Thymus (tissue), 14 donors: ENCODE measurements at places on chromosomes 5 and 9. TPM values are rescaled to one million over a fixed set of nuclear protein-coding genes. Genes with fewer than 3 reads are reported as not detected.

CRHBP gene
- polyA plus RNA-seq: 0.78 TPM

OR13C2 gene
- not detected for polyA plus RNA-seq

GABRB2 gene
- polyA plus RNA-seq: 0.09 TPM

CCL21 gene
- polyA plus RNA-seq: 16.6 TPM

RASEF gene
- 3.0 TPM for polyA plus RNA-seq

ZNF462 gene
- 2.0 TPM for polyA plus RNA-seq

GBGT1 gene
- 5.3 TPM for polyA plus RNA-seq

KIF24 gene
- polyA plus RNA-seq: 0.57 TPM

CDX1 gene
- polyA plus RNA-seq: 1.3 TPM

DNA sequence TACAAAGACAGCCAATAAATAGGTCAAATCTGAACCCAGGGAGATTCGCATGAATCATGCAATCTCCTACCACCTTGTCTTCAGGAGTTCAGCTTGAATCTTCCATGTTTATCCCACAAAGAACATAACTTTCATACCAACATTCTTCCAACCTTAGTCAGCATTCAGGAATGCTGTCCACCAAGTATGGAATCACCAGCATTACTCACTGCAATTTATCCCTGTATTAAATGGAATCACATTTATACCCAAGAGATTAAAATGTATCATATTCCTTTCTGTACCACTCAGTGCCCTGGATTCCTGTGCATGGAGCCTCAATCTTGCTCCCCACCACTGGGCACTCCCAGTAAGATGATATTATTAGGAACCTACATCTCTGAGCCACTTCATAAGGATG lies 162.6 kb downstream of the GLIS3 start:
- DNase-seq: no peak

GRCh38 chr9:121459513-121459912 lies 40.1 kb downstream of the GGTA1 start:
- no peak for DNase-seq

DNA sequence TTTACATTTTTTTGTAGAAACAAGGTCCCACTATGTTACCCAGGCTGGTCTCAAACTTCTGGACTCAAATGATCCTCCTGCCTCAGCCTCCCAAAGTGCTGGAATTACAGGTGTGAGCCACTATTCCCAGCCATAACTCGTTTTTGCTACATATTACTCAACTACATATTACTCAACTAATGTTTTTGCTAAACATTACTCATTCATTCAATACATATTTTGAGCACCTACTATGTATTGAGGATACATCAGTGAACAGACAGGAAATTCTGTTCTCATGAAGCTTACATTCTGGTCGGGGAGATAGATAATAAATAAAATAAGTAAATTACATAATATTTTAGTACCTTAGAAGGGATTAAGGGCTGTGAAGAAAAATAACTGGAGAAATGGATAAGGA lies 34.9 kb upstream of the STOM start:
- DNase-seq: no peak

- no peak for DNase-seq
These were observed 190.1 kb downstream of the ACTL7B start for GRCh38 chr9:108665521-108666239.

DNA sequence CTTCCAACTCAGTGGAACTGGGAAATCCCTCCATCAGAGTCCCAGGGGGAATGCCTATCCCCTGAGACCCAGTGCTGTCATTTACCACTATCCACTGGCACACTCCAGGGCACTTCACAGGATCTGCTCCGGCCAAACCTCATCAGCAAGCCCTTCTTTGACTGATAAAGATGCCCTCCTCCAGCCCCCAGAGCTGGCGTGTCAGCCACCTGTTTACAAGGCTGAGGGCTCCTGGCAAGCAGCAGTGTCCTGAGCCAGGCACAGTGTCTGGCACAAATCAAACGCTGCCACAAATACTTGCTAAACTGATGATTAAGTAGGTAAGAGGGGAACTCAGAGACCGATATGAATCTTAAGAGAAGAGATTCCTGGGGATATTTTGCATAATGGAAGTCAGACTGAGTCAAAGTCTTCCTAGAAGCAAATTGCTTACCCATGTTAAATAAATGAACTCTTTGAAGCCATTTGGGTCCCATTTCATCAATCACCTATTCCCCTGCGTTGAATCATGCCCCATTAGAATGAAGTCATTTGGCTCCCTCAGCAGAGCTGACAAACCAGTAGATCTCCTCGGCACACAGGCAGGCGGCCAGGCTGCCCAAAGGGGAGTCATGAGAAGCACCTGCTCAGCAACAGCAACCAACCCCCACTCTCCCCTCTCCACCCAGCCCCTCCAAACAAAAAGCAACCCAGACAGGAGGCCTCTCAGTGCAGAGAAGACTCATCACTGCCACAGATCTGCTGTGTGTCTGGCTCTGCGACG lies 97.4 kb downstream of the CDK5RAP2 start:
- DNase-seq: no peak

- DNase-seq: no peak
These were observed 19.0 kb downstream of the ABLIM3 start for GRCh38 chr5:149160291-149160787.

GRCh38 chr5:135178476-135179155 lies 144.6 kb upstream of the PITX1 start:
- no peak for DNase-seq

- no peak for DNase-seq
These were observed 11.3 kb upstream of the LOX start for GRCh38 chr5:122089096-122090013.

DNA sequence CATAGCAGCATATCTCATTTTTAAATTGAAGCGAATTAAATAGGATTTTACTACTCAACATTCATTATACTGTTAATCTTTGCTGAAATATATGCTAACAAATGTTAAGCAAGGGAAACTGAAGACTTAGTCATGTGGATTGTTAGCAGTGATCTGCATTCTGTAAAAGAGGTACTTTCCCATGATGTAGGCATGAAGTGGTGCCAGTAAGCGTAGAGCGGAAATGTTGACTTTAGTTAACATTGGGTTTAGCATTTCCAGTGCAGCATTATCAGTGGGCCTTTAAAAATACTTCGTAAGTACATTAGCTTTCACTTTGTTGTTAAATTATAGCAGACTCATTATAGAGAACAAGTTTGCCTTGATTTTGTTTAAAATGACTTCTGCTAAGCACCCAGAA lies 130.3 kb downstream of the CDC42SE2 start:
- no peak for DNase-seq

GRCh38 chr5:174601946-174602345 lies 122.4 kb upstream of the MSX2 start:
- DNase-seq: no peak

DNA sequence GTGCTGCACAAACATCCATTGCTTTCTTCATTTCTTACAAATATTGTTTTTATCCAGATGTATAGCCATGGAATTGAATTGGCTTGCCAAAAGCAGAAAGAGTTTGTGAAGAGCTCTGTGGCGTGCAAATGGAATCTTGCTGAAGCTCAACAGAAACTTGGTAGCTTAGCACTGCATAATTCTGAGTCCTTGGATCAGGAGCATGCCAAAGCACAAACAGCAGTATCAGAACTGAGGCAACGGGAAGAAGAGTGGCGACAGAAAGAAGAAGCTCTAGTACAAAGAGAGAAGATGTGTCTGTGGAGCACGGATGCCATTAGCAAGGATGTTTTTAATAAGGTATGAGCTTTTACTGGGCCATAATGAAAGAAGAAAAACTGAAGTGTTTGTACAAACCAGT lies 5.5 kb downstream of the CDC37L1 start:
- DNase-seq: no peak

DNA sequence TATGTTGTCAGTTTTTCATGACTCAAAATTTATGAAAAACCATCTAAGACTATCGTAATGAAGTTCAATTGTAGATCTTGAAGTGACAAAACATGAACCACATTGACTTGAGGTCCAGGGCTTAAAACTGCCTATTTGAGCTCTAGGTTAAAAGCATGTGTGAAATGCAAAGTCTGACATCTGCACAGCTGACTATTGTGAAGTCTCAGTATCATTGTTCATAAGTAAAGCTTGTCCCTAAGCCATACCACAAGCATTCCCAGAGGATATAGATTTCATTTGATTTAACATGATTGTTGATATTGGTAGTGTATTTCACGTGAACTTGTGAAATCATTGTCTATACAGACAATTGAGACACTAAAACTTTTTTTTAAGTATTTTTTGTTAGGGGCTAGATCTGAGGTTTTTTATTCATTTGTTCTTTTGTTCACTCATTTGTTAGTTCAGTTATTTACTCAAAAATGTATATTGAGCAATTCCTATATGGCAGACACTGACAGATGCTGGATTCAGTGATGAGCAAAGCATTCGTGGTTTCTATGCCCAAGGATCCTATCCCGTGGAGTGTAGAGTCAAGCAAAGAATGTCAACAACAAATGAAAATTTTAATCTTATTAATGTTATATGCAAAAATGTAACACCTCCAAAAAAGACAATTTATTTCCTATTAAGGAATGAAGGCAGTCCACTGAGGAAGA lies 485.2 kb downstream of the RAB3C start:
- DNase-seq: no peak

- no peak for DNase-seq
These were observed 140.9 kb downstream of the MLLT3 start for GRCh38 chr9:20481437-20481836.

DNA sequence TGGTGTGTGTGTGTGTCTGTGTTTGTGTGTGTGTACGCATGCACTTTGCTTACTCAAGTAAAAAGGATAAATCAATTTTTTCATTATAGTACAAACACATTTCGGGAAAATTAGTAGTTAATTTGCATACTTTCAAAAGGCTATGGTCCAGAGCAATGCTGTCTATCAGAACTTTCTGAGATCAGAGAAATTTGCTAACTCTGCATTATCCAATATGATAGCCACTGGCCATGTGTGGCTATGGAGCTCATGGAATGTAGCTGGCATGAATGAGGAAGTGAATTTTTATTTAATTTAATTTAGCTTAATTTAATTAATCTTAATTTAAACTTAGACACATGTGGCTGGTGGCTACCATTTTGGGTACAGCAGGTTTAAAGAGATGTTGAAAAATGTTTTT lies 289.6 kb downstream of the MAT2B start:
- no peak for DNase-seq

DNA sequence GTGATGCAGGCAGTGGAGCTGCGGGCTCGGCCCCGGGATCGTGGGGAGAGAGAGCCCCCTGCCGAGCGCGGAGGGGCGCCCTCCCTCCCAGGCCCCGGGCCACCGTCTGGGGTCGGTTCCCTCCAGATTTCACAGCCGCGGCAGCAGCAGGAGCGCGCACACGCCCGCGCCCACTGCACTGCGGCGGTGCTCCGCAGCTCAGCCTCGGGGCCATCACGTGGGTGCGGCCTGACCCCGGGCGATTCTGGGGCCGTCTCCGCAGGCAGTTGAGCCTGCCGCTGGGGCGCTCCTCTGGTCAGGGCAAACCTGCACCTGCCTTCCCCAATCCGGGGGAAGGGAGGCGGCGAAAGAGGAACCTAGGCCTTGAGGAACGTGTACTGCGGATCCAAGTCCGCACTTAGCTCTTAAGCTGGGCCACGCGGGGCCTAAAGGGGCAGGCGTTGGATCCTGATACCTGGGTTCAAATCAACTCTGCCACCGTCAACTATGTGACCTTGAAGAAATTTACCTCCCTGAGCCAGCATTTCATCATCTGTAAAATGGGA lies 9.4 kb upstream of the DELE1 start:
- no peak for DNase-seq

DNA sequence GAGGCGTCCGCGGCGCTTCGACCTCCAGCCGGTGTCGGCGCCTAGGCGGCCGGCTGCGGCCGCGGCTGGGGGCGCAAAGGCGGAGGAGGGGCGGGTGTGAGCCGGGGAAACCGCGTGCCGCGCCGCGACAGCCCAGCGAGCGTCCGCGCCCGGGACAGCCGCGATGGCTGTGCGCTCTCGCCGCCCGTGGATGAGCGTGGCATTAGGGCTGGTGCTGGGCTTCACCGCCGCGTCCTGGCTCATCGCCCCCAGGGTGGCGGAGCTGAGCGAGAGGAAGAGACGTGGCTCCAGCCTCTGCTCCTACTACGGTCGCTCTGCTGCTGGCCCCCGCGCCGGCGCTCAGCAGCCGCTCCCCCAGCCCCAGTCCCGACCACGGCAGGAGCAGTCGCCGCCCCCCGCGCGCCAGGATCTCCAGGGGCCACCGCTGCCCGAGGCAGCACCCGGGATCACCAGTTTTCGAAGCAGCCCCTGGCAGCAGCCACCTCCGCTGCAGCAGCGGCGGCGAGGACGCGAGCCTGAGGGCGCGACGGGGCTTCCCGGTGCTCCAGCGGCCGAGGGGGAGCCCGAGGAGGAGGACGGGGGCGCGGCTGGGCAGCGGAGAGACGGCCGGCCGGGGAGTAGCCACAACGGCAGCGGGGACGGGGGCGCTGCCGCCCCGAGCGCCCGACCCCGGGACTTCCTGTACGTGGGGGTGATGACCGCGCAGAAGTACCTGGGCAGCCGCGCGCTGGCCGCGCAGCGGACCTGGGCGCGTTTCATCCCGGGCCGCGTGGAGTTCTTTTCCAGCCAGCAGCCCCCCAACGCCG lies 605 bp downstream of the CHSY3 start:
- DNase-seq: no peak

DNA sequence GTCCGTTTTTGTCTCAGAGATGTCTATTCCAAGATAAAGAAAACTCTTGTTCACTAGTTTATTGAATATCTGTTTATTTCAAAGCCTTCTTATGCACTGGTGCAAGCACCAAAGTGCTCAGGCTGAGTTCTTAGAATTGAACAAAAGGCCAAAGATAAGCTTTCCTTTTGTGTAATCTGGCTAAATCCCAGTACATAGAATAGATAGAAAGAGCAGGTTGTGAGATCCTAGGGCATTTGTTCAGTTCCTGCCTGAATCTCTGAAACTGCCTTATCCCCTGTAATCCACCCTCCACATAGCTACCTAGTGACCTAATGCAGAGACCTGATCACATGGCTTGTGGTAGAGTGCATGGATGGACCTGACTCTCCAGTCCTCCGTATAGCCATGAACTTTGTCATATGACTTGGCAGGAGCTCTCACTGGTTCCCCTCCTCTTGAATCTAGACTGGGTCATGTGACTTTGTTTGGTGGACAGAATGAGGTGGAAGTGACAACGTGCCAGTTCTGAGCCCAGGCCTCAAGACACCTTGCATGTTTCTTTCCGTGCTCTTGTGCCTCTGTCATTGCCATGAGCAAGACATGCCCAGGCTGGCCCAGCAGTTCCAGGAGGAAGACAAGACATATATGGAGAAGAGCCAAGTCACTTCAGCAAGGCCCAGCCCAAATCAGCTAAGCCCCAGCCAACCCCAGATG lies 139.3 kb upstream of the SHB start:
- no peak for DNase-seq

GRCh38 chr9:121567500-121568342 lies 68.1 kb upstream of the GGTA1 start:
- no peak for DNase-seq

GRCh38 chr5:172453986-172454357 lies 353 bp downstream of the SH3PXD2B start:
- no peak for DNase-seq

GRCh38 chr5:43245724-43246385 lies 53.8 kb downstream of the NIM1K start:
- DNase-seq: no peak

- no peak for DNase-seq
These were observed 6.4 kb downstream of the SEPTIN8 start for GRCh38 chr5:132770476-132771159.
